ENCODE measurements at places on chromosomes 7 and 10. TPM values are rescaled to one million over a fixed set of nuclear protein-coding genes. Genes with fewer than 3 reads are reported as not detected.

ZNF746 gene
- 16.1 TPM for total RNA-seq

INMT gene
- total RNA-seq = not detected

WDR86 gene
- total RNA-seq = not detected

RBP4 gene
- total RNA-seq = not detected

CCDC3 gene
- 0.06 TPM for total RNA-seq

LRRD1 gene
- total RNA-seq = not detected

FXYD4 gene
- total RNA-seq = not detected

TAS2R5 gene
- 0.43 TPM for total RNA-seq

TMEM213 gene
- not detected for total RNA-seq

CYP17A1 gene
- not detected for total RNA-seq

FZD8 gene
- 0.10 TPM for total RNA-seq

TRIL gene
- not detected for total RNA-seq

ICA1 gene
- total RNA-seq = 0.62 TPM

BTBD16 gene
- not detected for total RNA-seq

STMP1 gene
- total RNA-seq = 26.8 TPM

FANK1 gene
- total RNA-seq = 1.1 TPM

LRRC17 gene
- not detected for total RNA-seq

SMO gene
- total RNA-seq = 1.7 TPM

KBTBD2 gene
- total RNA-seq = 20.9 TPM

FBH1 gene
- total RNA-seq = 48.7 TPM

CALD1 gene
- total RNA-seq = 1.1 TPM

PNLIPRP3 gene
- not detected for total RNA-seq

WDR91 gene
- 12.3 TPM for total RNA-seq

LRRC4 gene
- total RNA-seq = not detected

CLDN3 gene
- total RNA-seq = not detected

SLC35G1 gene
- total RNA-seq = 4.0 TPM

CPA4 gene
- total RNA-seq = not detected

DKK1 gene
- total RNA-seq = not detected

CADPS2 gene
- not detected for total RNA-seq

PLEKHS1 gene
- 0.24 TPM for total RNA-seq

NKX1-2 gene
- not detected for total RNA-seq

C10orf67 gene
- 0.60 TPM for total RNA-seq

POLD2 gene
- total RNA-seq = 287 TPM

HOXA9 gene
- total RNA-seq = not detected

ENO4 gene
- total RNA-seq = not detected

KIF5B gene
- total RNA-seq = 72.9 TPM

AGR3 gene
- total RNA-seq = not detected

KAT6B gene
- total RNA-seq = 22.2 TPM

TMEM184A gene
- total RNA-seq = 0.14 TPM

PTF1A gene
- not detected for total RNA-seq

PPIA gene
- total RNA-seq = 3,010 TPM

EPO gene
- total RNA-seq = not detected
